Stimulated activated CD8-positive, alpha-beta memory T cell treated with anti-CD3 and anti-CD28 coated beads, Interleukin-2, amount 100 ng/mL, for 1 hour (primary cell): ENCODE measurements at places on chromosomes 1 and 21.

- DNase-seq = no peak
Observed at GRCh38 chr1:167121375-167122120, 27.7 kb downstream of the STYXL2 start.

GRCh38 chr1:229148041-229148671 lies 122.8 kb upstream of the RAB4A start:
- no peak for DNase-seq

DNA sequence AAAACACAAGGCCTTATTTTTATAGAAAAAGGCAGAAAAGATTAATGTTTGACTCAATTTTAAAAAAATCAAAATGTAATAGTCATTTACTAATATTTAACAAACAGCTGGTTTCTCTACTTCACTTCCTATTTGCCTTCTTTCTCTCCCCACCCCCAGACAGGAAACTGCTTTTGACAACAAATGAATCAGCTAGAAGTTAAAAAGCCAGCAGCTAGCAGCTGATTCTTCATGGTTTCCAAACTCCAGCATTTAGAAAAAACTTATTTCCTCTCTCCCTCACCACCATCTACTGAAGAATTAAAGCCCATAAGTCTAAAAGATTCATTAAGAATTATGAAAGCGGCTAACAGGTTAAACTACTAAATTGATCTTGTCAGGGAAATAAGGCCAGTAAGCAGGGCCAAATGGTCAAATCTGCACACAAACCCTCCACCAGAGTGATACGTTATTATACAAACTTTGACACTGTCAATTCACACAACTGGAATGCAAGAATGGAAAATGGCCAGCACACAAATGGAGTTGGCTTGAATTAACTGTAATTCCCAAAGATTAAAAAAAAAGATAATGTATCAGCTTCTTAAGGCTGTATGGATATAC lies 4.0 kb downstream of the WDR26 start:
- no peak for DNase-seq

- DNase-seq = no peak
Observed at GRCh38 chr1:245810181-245810769, 655.5 kb downstream of the KIF26B start.

- no peak for DNase-seq
Observed at GRCh38 chr1:180269645-180270529, 39.8 kb downstream of the LHX4 start.

DNA sequence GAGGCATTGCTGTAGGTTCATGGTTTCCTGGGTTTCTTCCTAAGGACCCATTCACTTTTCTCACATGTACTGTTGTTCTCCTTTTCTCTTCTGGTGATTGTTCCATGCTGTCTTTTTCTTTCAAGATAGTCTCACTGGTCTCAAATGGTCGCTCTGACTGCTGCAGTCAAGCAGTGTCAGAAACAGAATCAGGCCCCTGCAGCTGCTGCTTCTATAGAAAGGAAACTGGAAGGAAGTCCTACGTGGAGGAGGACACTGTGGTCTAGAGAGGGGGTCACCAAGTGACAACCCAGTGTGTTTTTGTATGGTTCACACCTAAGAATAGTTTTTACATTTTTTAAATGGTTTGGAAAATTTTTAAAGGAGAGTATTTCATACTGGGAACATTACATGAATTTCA lies 2.4 kb downstream of the NECAP2 start:
- DNase-seq = no peak

DNA sequence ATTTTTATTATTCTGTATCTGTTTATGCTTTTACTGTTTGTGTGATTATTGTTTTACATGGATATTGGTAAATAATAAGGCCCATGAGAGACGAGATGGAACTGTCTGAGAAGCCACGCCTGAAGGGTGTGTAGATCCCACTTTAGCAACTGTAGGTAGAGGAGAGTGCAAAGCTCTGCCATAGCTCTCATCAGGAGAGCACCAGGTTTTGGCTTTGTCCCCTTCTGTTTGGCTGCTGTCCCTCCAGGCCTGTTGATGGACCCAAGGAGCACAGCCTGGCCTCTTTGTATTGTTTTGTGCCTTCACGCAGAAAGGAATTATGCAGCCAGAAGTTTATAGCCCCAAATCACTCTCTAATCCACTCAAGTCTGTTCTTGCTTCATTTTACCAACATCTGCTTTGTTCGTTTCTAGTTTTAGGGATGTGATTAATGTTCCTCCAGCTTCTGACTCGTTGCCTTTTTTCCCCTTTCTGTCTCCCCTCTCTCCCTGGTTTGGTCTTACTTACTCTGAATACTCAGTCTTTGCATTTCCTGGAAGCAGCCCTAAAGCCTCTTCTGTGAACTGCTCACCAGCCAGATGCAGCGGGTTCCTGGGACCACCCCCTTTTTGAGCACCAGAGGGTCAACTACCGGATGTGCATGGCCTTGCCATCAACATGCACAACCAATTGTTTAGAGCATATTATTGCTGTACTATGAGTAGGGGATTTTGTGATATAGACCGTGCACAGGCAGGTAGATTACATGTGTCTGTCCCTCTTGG lies 127.3 kb downstream of the HHAT start:
- no peak for DNase-seq

DNA sequence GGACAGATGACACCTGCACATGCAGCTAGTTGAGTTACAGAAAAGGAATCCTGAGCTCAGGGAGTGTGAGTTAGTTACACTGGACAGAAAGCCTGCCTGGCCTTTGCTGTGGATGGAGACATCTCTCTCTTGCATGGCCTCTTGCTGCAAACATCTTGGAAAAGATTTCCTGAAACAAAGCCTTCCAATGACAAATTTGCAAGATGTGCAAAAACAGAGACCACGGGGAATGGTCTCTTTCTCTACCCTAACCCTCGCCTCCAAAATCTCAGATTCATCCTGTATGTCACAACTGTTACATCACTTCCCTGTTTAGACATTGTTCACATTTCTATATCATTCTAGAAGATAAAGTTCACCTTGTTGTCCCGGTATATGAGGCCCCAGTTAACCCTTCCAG lies 415.6 kb downstream of the RYR2 start:
- no peak for DNase-seq

- no peak for DNase-seq
Observed at GRCh38 chr1:16158993-16159831, 3.3 kb upstream of the EPHA2 start.

GRCh38 chr21:27393726-27394125 lies 426.8 kb upstream of the ADAMTS5 start:
- no peak for DNase-seq

GRCh38 chr1:102853701-102854187 lies 254.6 kb downstream of the COL11A1 start:
- DNase-seq = no peak

GRCh38 chr1:63534406-63534805 lies 11.1 kb downstream of the EFCAB7 start:
- DNase-seq = no peak

DNA sequence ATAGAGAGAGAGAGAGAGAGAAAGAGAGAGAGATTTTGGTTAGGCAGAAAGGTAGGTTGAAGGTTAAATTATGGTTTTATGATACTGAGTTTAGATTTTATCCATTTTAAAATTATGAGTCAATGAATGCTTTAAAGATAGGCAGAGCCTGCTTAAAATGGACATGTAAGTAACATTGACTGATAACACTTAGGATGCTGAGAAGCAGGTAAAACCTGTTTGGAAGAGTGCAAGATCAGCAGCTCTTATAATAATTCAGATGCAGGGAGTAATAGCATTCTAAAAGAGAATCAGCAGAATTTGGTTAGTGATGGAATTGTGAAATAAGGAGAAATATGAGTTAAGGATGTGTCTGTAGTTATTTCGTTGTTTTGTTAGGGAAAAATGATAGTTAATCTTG lies 446.6 kb downstream of the PLA2G4A start:
- no peak for DNase-seq

DNA sequence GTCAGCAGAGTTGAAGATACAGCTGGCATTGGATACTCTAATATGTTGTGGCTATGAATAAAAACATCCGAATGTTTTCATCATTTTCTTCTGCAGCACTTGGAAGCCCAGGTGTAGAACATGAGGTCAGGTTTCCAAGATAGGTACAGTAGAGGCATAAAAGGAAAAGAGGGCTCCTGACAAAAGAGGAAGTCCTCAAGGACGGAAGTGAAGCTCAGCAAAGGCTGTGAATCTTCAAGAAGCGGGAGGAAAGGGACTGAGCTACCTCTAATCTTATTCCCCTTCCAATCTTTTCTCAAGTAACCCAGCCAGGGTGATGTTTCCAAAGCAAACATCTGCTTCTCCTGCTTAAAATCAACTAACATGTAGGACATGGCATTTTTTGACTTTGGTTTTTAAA lies 4.4 kb upstream of the PIK3C2B start:
- no peak for DNase-seq

- DNase-seq = no peak
Observed at GRCh38 chr1:212607913-212608391, 609 bp upstream of the ATF3 start.

- DNase-seq = no peak
Observed at GRCh38 chr1:160739098-160739511, at the start of gene SLAMF7. SLAMF7 (plus strand) TSS chr1:160739247; CDS start chr1:160739302, 55 bp downstream.

DNA sequence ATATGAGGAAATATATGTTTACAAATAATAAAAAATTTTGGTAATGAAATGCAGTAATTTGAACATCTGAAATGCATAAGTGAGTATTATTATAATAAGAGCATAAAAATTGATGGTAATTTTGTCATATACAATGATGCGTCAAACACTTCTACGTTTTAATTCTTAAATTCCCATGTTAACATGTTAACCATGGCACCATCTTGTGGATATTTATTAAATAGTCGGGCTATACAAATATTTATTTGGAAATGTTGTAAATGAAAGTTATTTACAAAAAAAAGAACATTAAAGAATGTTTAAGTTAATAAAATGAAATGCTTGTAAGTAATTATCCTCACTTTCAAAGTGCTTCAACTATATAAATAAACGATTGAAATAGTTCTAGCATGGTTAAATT lies 57.2 kb upstream of the C1orf185 start:
- no peak for DNase-seq

GRCh38 chr1:244709476-244710368 lies 56.8 kb downstream of the DESI2 start:
- DNase-seq = no peak

DNA sequence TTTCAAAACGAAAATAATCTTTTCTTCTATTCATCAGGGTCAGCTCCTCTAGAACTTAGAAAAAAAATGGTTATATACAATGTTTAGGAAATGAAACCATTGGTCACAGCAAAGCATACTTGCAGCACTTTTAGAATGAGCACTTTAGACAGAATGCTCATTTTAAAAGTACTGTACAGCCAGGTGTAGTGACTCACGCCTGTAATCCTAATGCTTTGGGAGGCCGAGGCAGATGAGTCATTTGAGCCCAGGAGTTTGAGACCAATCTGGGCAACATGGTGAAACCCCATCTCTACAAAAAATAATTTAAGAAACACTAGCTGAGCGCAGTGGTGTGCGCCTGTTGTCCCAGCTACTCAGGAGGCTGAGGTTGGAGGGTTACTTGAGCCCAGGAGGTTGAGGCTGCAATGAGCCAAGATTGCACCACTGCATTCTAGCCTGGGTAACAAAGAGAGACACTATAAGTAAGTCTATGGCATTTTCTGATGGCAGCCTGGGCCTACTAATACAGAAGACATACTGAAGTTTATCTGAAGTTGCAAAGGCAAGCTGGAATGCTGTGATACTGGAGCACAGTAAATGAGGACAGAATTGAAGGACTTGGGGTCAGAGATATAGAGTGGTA lies 48.9 kb upstream of the ZNF326 start:
- DNase-seq = no peak

DNA sequence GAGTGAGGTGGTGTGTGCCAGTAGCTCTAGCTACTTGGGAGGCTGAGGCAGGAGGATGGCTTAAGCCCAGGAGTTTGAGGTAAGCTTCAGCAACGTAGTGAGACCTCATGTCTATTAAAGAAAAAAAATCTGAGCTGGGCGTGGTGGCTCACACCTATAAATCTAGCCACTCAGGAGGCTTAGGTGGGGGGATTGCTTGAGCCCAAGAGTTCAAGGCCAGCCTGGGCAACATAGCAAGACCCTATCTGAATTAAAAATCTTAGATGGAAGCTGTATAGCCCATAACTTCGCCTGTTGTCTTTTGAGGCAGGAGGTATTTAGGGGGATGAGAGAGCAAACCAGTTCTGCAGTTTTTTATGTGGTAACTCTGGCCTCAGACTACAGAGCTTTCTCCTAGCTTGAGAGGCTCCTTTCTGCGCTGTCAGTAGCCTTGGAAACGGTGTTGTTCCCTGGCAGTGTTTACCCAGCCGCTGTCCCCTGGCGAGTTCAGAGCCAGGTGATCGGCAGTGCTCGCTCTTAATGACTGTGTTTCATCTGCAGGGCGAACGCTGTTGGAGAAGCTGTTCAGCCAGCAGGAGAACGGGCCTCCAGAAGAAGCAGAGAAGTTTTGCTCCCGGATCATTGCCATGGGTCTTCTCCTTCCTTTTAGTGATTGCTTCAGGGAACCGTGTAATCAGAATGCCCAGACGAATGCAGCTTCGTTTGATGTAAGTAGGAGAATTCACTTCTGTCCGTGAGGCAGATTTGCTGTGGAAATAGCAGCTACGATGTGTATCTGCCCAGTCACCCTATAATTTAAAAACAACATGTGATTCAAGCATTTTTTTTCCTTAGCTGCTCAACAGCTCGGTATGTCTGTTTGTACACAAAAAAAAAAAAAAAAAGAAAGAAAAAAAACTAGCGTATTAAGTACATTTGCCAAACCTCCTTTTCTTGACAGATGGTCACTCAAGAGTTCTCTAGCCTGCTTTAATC lies 31.2 kb downstream of the FMN2 start:
- no peak for DNase-seq

- DNase-seq = no peak
Observed at GRCh38 chr1:95467036-95467435, 233.0 kb downstream of the RWDD3 start.

- DNase-seq = no peak
Observed at GRCh38 chr21:15197696-15198095, 132.9 kb upstream of the NRIP1 start.

DNA sequence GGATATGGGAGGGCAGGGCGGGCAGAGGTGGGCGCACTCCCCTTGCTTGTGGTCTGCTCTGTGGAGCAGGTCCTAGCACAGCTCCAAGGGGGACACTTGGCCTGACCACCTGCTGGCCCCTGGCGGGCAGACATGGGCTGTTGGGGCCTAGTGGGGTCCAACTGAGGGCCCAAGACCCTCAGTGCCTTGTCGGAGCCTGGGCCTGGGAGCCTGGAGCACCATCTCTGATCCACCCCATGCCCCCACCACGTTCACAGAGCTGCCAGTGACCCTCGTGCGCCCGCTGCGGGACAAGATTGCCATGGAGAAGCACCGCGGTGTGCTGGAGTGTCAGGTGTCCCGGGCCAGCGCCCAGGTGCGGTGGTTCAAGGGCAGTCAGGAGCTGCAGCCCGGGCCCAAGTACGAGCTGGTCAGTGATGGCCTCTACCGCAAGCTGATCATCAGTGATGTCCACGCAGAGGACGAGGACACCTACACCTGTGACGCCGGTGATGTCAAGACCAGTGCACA lies 70.6 kb downstream of the OBSCN start:
- DNase-seq = no peak
